ENCODE measurements at places on chromosomes 1 and 21.

DNA sequence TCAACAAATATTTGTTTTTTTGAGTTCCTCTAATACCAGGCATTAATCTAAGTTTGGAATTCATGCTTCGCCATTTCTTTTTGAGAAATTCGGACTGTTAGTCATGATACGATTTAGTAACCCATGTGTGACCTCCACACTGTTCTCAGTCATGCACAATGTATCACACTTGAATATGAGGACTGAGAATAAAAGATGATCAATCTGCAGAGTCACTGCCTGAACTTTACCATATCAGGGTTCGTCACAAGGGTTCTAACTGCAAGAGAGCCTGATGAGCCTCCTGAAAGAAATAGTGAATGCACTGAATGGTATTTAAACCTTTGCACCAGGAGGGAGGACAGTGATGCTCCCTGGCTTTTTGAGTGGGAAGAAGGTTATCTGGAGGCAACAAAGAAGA, 10.9 kb upstream of the FASLG start:
- peaks cover 9% of the 10 kb centered on the region for H3K27me3 ChIP-seq
- no peak overlapping the region for H3K4me3 ChIP-seq
- peaks cover 25% of the 10 kb centered on the region for H3K4me1 ChIP-seq
- no peak for DNase-seq
- H3K36me3 ChIP-seq: no peaks in the 10 kb centered on the region

DNA sequence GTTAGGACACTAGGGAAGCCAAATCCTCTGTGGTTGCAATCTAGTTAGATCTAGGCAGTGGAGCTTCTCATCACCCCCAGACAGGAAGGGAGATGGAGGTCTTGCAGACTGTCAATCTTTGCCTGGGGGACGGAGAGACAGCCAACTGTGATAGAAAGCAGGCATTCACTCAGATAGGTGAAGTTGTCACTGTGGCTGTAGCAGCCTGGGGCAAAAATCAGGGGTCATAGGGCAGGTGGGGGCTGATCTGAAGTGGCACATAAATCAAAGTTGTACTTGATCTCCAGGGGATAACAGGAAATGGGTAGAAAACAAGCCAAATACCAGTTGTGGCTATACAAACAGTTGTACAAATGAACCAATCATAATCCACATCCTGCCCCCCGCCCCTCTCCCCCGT, 620.9 kb upstream of the USP24 start:
- DNase-seq: no peak
- H3K27ac ChIP-seq: no peak overlapping the region
- no peaks in the 10 kb centered on the region for H3K27me3 ChIP-seq

- DNase-seq: no peak
- H3K27me3 ChIP-seq: no peaks in the 10 kb centered on the region
- peaks cover 59% of the 10 kb centered on the region for H3K36me3 ChIP-seq
- H3K4me3 ChIP-seq: no peak overlapping the region
- no peak overlapping the region for H3K27ac ChIP-seq
Observed at GRCh38 chr21:42572906-42573495, 59.3 kb downstream of the SLC37A1 start.

DNA sequence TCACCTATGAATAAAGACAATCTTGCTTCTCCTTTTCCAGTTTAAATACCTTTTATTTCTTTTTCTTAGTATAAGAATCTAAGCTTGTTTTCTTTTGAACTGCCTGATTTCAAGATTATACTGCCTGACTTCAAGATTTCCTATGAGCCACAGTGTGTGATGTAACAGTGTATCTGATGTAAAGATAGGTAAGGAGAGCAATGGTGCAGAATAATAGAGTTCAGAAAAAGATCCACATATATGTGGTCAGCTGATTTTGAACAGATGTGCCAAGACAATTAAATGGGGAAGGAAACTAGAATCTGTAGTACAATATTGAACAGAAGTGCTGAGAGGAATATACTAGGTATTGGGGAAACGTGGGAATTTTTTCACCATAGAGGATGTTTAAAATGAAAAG, 21.0 kb downstream of the EXO1 start:
- H3K27me3 ChIP-seq: no peaks in the 10 kb centered on the region
- DNase-seq: no peak
- no peak overlapping the region for H3K4me3 ChIP-seq
- no peaks in the 10 kb centered on the region for H3K36me3 ChIP-seq
- no peaks in the 10 kb centered on the region for H3K4me1 ChIP-seq

DNA sequence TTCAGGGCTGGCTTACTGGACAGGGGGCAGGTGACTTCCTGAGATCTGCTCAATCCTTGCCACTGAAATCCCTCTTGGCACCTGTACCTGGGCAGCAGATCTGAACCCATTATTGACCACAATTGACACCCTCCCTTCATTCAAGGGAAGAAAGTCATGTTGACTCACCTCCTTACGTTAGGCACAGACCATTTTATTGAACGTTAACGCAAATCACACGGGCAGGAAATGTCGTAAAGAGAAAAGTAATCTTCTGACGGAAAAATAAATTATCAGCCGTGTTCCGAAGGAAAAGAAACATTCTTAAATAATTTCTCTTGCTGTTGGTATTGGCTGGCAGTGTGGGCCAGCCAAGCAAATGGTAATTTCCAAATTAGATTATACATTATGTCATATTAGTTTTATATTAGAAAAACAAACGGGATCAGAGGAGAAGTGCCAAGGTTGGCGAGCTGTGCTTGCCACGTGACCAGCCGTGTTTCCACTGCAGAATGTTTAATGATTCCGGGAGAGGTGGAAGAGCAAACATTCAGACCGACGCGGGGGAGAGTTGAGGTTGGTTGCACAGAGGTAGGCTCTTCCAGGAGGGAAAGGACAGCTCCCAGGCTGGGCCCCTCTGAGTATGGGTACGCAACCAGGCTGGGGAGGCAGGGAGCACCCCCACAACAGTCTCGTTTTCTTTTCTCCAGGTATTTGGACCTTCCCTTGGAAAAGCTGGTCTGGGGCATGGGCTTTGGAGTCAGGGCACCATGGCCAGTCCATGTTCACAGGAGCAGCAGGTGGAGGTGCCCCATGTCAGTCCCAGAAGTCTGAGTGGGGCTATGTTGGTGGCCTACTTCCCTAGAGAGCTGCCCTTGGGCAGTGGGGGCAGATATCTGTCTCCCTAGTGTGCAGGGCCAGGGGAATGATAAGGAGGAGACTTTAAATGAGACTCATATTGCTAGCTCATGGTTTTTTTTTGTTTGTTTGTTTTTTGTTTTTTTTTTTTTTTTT, 121.1 kb downstream of the FOXD2 start:
- no peak overlapping the region for H3K4me3 ChIP-seq
- no peak for DNase-seq
- H3K36me3 ChIP-seq: no peaks in the 10 kb centered on the region

- H3K36me3 ChIP-seq: peaks cover 3% of the 10 kb centered on the region
- H3K27ac ChIP-seq: no peak overlapping the region
- DNase-seq: no peak
- H3K4me1 ChIP-seq: peaks cover 12% of the 10 kb centered on the region
Observed at GRCh38 chr1:53272349-53272748, 34.0 kb upstream of the MAGOH start.

DNA sequence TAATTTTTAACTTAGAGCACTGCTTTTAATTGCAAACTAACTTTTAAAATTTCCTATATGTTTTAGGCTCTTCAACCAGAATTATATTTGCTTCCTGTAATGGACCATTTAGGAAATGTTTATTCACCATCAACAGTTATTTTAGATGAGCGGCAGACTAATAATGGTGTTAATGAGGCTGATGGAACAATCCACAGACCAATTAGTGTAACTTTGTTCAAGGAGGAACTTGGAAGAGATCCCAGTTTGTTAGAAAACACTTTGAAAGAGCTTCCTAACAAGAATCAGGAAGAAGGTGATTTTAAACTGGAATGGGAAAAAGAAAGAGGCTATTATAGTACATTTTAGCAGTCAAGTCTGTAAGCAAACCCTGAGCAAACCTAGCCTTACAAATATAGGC, 19.4 kb upstream of the GNG5 start:
- DNase-seq: no peak
- H3K4me1 ChIP-seq: no peaks in the 10 kb centered on the region
- H3K4me3 ChIP-seq: no peak overlapping the region
- H3K27me3 ChIP-seq: no peaks in the 10 kb centered on the region
- peaks cover 11% of the 10 kb centered on the region for H3K36me3 ChIP-seq
- no peak overlapping the region for H3K27ac ChIP-seq

DNA sequence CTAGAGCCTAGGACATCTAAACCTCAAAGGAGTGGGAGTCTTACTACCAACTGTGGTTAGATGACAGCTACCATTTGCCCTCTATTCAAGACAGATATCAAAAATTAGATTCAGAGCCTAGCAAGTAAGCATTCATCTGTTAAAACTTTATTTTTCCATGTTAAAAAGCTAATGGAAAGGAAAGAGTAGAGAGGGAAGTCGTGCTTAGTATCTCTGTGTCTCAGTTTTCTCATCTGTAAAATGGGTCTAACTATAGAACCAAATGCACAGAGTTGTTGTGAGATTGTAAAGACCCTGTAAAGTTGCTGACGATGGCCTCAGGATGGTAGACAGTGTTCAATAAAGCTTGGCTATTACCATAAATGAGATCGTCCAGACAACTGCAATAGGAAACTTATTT, 428.5 kb upstream of the RUNX1 start:
- H3K27ac ChIP-seq: no peak overlapping the region
- no peak overlapping the region for H3K4me3 ChIP-seq
- peaks cover 16% of the 10 kb centered on the region for H3K27me3 ChIP-seq
- H3K4me1 ChIP-seq: no peaks in the 10 kb centered on the region
- H3K36me3 ChIP-seq: peaks cover 3% of the 10 kb centered on the region

DNA sequence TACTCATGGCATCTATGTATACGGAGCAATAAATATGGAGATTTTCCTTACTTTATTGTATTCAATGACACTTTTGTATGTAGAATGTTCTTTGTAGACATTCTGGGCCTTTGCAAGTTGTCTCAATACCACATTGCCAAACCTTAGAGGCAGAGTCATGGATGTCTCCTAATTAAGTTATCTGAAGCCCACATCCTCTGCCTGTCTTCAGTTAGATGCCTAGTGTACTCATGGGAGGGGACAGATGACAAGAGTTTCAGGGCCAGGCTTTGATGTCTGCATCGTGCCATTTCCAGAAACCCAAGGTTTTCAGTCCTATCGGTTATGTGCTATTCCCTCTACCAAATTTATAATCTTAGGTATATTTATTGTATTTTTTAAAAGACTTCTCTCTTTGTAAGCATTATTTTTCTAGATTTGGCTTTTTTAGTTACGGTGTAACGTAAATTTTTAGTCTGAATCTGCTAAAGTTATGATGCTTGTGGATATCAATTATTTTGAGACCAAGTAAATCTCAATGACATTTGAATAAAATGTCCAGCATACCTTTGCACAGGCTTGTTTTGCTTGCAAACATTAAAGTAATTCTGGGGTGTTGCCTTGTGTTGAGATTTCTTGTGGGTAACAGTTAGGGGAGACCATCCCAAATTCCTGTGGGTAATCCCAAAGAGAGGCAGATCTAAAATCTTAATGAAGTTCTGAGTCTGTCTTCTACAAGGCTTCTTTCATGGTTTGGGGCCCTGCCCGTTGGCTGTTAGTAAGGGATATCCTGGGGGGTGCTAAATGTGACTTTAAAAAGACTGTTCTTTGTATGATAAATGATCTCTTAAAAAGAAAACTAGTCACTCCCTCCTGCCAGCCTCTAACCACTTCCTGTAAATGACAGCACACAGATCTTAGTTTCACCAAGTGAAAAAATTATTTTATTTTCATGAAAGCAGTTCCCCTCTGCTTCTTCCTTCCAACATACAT, 8.0 kb upstream of the MACF1 start:
- DNase-seq: no peak
- no peaks in the 10 kb centered on the region for H3K27me3 ChIP-seq
- peak overlapping the region; percentile 65 for H3K27ac ChIP-seq
- H3K4me1 ChIP-seq: peaks cover 27% of the 10 kb centered on the region
- H3K36me3 ChIP-seq: no peaks in the 10 kb centered on the region

DNA sequence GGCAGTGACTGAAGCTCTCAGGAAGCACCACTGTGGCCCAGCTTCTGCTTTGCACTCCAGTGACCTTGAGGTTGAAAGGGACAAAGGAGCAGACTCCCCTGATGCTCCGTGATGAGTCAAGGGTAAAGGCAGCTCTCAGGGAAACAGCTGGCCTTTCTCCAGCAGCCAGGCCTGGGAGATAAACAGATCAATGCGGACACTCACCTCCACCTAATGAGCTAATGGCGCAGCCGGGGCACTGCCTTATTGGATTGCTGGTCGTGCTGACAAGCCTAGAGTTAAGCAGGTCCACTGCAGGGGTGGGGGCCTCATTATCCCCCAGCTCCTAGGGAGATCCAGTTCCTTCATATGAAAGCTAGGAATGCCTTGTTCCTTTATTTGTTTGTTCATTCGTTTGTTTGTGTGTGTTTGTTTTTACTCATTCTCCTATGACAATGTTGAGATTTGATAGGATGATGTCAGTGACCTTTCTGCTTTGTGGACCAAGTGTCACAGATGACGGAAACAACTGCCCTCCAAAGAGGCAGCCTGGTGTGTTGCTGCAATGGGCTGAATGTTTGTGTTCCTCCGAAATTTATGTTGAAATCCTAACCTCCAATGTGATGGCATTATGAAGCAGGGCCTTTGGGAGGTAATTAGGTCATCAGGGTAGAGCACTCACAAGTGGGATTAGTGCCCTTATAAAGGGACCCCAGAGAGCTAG, 141.4 kb upstream of the BEND5 start:
- no peaks in the 10 kb centered on the region for H3K36me3 ChIP-seq
- H3K27me3 ChIP-seq: peaks cover 2% of the 10 kb centered on the region
- no peak for DNase-seq
- H3K4me1 ChIP-seq: peaks cover 9% of the 10 kb centered on the region

GRCh38 chr1:94993931-94994645, 67.2 kb upstream of the CNN3 start:
- no peak overlapping the region for H3K27ac ChIP-seq
- no peak for DNase-seq
- peaks cover 6% of the 10 kb centered on the region for H3K36me3 ChIP-seq
- peaks cover 3% of the 10 kb centered on the region for H3K4me1 ChIP-seq

DNA sequence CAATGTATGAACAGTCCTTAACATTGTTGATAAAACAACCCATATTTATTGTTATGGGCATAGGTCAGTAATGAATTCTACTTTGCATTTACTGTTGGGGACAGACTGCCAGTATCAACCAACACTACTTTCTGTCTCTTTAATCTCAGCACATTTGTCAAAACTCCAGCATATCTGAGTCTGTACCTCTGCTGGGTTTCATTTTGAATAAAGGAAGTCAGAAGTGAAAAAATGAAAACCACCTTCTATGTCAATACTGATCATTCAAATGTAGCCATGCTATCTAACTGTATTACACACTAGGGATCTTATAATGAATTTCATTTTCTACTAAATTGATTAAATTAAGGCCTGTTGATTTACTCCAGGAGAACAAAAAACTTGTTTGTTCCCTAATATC, 24.2 kb upstream of the CXADR start:
- H3K27ac ChIP-seq: no peak overlapping the region
- peaks cover 4% of the 10 kb centered on the region for H3K27me3 ChIP-seq
- H3K4me3 ChIP-seq: no peak overlapping the region
- no peak for DNase-seq
- H3K4me1 ChIP-seq: no peaks in the 10 kb centered on the region
